ENCODE measurements at places on chromosomes 7 and 10.

GRCh38 chr7:1200045-1200444, 32.6 kb upstream of the UNCX start:
- ATAC-seq = no peak

DNA sequence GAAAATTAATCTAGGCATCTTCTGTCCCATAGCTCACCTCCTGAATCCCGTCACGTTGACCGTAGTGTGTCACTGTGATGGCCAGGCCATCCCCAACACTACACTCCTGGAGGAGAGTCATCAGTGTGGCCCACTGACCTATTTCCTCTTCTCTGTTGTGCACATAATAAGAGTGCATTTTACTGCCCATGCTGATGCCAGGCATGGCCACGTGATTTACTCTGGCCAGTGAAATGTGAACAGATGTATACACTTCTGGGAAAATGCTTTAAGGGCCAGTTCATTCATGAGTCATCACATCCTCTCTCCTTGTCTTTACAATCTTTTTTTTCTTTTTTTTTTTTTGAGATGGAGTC, 101.9 kb upstream of the PIP4K2A start:
- peak; percentile 82 for ATAC-seq

DNA sequence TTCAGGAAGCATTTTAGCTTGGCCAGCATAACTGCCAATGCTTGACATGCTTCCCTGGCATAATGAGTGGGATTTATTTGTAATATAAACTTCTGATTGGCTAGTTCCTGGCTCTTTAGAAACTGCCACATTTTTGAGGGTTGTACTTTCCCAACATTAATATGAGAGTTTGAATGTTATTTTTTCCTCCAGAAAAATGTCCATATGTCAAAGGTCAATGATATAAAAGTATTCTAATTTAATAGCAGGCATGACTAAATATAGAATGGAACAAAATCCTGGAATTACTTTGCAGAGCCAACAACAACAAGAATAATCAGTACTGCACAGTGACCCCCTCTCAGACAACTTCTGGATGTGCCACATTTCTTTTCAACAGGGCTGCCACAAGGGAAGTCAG, 352.6 kb downstream of the PRPF18 start:
- no peak for ATAC-seq

- ATAC-seq = no peak
These were observed 193.9 kb upstream of the BMPER start for GRCh38 chr7:33711231-33712019.

DNA sequence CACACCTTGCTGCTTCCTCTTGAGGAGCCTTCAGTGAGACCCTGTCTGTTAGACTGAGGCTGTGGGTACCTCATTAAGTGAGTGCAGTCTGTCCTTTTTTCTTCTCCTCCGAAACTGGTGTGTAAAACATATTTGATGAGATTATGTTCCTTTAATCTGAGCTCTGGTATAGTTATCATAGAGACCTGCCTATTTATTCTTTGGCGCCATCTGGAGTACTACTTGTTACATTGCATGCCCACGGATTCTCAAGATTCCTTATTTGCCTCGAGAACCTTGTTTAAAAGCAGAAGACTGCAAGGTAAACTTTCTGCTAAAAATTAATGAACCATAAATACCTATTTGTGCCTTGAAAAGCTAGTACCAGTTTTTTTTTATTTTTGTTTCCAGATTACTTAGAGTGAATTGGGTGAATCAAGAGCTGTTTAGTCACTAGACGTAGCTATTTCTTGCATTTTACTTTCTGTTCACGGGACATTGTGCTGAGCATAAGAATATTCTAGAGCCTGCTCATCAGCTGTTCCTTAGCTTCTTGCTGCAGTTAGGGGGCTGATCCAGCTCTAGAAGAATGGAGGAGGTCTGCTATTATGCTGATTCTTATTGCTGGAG, 16.9 kb upstream of the STMP1 start:
- ATAC-seq = no peak

DNA sequence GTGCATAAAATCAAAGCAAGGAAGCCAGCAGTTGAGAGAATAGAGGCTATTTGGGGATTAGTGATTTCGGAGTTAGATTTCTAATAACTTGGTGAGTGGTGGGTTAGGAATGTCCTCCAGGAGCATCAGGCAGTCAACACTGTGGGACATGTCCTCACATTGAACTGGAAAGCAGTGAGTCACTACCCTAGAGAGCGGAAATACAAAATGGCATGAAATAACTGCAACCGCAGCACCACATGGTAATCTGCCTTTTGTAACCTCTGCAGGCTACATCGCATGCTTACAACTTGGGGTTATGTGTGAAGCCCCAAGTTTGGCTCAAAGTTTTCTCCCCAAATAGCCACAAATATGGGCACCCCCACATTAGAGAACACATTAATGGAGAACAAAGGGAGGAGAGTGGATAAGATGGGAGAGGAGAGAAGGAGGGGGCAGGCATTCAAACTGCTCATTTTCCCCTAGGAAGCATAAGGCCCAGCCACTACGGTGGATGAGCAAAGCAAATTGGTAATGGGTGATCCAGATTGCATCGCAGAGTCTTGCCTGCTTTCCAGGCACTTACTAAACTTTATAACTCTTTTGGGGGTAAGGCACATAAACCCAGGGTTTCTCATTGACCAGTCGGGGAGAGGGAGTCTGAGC, 22.0 kb upstream of the SLF2 start:
- peak; percentile 54 for ATAC-seq

DNA sequence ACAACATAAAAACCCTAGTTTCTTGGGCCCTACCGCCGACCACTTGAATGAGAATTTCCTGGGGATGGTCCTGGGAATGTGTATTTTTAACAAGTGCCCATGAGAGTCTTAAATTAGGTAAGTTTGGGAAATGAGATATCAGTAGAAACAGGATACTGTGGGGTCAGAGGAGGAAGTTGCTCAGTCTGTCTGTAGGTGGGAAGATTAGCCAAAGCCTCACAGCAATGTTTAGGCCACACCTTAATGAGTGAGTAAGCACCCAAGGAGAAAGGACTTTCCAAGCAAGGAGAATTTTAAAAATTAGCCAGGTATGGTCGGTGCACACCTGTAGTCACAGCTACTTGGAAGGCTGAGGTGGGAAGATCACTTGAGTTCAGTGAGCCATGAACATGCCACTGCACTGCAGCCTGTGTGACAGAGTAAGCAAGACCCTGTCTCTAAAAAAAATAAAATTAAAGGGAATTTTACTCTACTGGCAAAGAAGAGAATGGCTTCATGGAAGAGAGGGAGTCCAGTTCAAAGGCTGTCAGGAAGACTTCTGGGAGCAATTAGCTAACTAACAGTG, 31.9 kb downstream of the PAPSS2 start:
- ATAC-seq = no peak

DNA sequence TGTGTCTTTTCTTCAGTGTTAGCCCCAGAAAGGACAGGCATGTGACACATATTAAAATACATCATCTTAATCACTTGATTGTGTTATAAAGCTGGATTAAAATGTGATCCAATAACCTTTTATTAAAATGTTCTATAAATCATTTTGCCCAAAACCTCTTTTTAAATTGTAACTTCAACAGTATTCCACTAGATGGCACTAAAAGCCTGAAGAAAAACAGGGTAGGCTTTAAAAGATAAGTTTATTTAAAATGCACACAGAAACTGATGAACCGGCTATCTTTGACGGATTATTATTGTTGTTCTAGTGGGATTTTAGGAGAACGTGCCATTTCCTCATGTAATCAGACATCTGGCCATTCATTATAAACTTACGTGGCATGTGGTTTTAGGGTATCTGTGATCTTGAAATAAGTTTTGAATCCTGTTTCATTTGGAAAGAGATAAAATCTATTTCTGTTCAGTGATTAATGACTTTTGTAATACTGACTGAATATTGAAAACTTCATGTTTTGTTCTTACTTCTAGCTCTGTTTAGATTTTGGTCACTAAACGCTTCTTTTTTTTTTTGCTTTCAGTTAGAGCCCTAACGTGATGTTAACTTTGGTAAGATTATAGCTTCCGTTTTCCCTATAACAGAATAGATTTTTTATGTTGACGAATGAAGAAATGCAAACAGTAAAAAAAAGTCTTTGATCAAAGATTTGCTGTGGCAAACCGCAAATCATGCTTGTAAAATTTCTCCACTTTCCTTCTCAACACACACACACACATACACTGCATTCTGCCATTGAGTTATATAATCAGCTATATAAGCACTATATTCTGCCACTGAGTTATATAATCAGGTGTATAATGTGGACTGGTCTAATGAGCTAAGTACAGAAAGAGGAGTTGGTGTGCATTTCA, 13.6 kb downstream of the VPS50 start:
- no peak for ATAC-seq

- no peak for ATAC-seq
These were observed 75.2 kb downstream of the WAPL start for GRCh38 chr10:86446440-86446839.

DNA sequence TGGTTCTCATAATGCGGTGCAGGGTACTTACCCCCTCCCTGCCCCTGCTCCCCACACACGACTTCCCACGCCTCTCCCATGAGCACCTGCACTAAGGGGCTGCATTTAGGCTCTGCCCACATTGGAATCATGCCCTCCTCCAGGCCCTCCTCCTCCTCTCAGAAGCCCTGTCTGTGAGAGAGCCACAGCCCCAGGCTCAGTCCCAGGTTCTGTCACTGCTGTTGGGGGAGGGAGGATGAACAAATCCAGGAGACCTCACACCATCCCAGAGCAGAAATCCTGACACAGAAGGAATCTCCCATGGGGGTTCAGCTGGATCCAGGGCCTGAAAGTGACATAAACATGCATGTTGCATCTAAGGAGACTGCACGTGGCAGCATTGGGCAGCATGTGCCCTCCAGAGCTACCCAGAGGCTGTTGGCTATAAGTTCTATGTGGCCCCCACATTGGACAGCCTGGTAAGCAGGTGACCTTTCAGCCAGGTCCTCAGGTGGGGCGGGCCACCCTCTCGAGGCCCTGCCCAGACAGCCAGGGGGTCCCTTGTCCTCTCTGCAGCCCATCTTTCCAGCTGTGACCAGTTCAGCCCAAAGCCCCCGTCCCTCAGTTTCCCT, 1.6 kb upstream of the PILRA start:
- ATAC-seq = peak; percentile 4

- no peak for ATAC-seq
These were observed 686.9 kb upstream of the FOXK1 start for GRCh38 chr7:3995187-3995586.

GRCh38 chr10:55474258-55474657, 673.2 kb upstream of the PCDH15 start:
- no peak for ATAC-seq
